ENCODE measurements at places on chromosomes 2 and 18. TPM values are rescaled to one million over a fixed set of nuclear protein-coding genes. Genes with fewer than 3 reads are reported as not detected.

FMNL2 gene
- total RNA-seq: 35.4 TPM

MOCOS gene
- 2.2 TPM for total RNA-seq

SLC8A1 gene
- total RNA-seq: 53.6 TPM

NFU1 gene
- 39.2 TPM for total RNA-seq

TRIB2 gene
- 26.4 TPM for total RNA-seq

PLCD4 gene
- 2.6 TPM for total RNA-seq

FHOD3 gene
- 19.7 TPM for total RNA-seq

FRZB gene
- total RNA-seq: 0.12 TPM

IL1F10 gene
- total RNA-seq: not detected

DAW1 gene
- not detected for total RNA-seq
